ENCODE measurements at places on chromosomes 13 and 19.

DNA sequence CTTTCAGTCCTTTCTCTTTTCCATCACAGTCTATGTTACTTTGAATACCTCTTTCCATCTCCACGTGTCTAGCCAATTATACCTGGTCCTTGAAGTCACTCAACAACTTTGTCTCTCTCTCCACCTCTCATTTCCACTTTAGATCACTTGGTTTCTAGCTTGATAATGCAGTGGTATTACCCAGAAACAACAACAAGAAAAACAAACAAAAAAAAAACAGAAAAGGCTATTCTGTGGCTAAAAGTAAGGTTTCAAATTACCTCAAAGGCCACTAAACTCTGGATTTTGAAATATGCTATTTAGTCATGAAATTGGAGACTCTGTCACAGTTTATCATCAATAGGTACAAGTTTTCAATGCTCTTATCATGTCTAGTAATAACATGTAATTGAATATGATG, 184.8 kb downstream of the PCDH9 start:
- DNase-seq, result no peak

GRCh38 chr19:9219489-9219888, at the start of gene OR7D4:
Gene OR7D4 (minus strand): TSS chr19:9219589. CDS start chr19:9214837, 4,752 bp downstream.
- DNase-seq, result no peak

DNA sequence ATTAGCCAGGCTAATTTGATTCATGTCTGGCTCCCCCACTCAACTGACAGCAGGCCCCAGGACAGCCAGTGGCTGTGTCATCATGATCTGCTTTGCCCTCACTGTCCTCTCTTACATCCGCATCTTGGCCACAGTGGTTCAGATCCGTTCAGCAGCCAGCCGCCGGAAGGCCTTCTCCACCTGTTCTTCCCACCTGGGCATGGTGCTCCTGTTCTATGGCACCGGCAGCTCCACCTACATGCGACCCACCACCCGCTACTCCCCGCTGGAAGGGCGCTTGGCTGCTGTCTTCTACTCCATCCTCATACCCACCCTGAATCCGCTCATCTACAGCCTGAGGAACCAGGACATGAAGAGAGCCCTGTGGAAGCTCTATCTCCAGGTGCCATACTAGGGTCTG, 79.7 kb downstream of the PEG3 start:
- no peak for DNase-seq

DNA sequence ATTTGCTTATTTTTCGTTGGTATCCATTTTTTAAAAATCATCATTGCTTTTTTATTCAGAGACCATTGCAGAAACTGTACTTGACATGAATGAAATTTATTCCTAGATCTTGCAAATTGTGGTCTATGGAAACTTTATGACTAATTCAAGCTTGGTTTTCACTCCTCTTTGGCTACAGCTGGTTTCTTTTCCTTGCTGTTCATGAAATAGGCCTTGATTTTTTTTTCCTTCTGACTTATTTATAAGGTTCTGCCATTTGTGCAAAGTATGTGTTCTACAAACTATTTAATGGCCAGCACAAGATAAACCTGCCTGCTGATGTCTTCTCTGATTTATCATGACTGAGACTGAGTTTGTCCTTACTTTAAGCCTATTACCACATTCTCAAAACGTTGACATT, 764.0 kb upstream of the SLITRK5 start:
- no peak for DNase-seq

DNA sequence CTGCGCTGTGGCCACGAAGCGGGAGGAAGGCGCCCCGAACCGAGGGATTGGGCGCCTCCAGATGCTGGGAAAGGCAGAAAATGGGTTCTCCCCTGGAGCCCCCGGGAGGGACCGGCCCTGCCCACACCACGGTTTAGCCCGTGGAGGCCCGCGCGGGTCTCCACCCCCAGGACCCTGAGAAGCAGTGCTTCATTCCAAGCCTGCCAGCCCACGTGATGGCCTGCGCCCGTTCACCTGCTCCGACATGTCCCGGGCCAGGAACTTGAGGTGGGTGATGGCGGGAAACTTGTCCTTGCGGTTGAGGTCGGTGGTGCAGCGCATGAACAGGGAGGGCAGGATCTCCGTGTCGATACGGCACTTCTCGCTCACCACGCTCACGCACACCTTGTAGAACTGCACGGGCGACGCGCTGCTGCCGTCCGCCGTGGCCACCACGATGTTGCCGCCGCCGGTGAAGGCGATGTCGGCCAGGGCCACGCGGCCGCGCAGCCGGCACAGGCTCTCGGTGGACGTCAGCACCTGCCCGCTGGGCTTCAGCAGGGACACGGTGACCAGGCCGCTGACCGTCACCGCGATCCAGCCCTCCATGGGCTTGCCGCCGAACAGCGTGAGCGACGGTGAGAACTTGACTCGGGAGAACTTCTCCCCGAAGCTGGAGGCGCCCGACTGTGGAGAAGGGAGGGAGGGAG, 7.3 kb downstream of the MED16 start:
- no peak for DNase-seq

DNA sequence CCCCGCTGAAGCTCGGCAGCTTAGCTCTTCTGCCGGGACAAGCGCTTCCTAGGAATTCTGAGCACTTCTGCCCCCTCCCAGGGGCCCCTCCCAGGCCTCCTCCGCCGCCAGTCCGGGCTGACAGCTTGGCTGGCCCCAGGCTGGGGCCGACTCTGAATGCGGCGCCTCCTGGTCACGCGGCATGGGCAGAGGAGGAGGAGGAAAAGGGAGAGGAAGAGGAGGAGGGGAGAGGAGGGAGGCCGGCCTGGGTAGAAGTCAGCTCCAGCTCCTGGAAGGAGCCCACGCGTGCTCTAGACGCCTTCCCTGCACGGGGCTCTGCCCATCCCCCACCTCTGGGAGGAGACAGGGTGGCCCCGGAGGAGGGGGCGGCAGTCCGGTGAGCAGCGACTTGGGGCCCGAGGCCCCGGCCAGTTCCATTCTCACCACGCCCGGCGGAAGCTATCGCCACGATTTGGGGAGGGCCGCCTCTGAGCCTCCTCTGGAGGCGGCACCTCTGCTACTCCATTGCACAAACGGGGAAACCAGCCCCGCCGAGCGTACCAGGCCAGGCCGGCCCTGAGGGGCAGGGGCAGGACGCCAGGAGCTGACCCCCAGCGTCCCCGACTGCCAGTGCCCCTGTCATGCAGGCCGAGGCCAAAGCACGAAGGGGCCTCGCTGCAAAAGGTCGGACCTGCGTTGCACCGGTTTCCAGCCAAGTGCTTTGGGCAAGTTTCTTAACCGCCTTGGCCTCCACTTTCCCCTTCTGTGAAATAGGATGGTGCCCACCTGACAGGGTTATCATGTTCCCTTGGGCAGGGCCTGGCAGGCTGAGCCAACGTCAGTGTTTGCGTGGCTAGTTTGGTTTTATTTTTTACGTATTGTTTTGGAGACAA, 31.6 kb downstream of the CCNE1 start:
- DNase-seq, result no peak

Data from head of caudate nucleus (tissue), 42 donors.